ENCODE measurements at places on chromosomes 5 and 9. TPM values are rescaled to one million over a fixed set of nuclear protein-coding genes. Genes with fewer than 3 reads are reported as not detected.
A peak's percentile ranks its signal among the peaks of the same experiment; 100 is the strongest.

DNA sequence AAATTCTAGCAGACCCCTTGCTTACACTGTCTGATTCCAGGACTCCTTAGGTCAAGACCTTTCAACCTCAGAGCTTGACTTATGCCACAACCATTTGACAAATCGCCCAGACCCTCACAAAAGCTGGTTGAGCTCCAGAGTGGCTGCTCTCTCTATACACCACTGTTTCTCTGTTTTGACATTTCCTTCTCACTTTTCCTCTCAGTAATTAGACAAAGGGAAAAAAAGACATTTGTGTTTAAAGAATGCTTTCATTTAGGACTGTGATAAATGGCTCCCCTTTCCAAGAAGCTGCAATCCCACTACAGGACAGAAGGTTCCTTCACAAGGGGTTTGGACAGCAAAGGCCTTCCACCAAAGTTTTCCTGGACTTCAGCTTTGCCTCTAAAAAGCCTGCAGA lies 601.3 kb downstream of the NR2F1-AS1 start:
- DNase-seq = no peak

DNA sequence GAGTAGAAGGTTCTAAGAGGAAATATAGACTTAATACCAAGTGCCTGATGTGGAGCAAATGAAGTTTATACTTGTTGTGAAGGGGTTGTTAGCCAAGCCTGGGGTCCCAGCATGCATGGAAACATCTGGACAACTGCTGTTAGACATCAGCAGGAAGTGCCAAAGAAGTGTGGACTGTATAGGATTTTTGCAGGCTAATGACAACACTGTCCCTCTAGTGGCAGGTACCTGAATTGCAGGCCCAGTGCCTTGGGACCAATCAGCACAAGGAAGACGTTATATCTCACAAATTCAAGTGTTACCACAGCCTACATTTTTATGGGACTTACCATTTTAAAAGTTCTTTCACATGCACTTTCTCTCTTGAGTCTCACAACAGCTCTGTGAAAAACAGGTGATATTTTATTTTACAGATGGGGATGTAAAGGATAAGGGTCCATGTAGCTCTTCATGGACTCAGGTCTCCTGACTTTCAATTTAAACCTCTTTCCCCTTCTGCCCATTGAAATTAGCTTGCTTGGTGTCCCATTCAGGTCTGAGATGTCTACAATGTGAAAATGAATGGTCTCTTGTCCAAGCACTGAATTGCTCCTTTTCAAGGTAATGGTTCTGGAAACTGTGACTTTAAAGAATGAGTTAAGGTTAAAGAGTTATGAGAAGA lies 89.0 kb upstream of the MAP1B start:
- peak; percentile 52 for DNase-seq

DNA sequence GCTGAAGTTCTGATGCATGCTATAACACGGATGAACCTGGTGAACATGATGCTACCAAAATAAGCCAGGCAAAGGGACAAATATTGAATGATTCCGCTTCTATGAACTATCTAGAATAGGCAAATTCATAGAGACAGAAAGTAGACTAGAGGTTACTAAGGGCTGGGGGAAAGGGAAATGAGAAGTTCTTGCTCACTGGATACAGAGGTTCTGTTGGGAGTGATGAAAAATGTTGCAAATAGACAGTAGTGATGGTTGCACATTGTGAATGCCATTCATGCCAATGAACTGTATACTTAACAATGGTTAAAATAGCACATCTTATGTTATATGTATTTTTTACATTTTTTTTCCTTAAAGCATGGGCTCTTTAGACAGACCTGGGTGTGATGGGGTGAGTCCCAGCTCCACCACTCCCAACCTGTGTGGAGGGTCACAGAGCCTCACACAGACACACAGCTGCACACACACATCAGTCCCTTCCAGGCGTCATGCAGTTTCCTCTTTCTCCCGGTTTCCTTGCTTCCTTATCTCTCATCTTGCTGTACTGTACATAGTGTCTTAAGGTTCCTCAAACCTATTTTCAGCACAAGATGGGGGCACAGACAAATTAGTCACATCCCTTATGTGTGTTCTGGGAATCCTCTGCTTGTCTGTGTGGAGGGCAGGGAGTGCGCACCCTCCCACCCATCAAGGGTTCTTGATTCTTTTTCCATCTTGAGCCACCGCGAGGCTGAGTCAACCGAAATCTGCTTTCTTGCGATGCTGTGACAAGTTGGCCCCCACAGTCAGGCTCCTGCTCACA lies 192.9 kb downstream of the CRB2 start:
- DNase-seq = no peak

GRCh38 chr9:121626012-121626411 lies 25.4 kb upstream of the DAB2IP start:
- DNase-seq = no peak

The CTSV gene
- 50.5 TPM for total RNA-seq
